ENCODE measurements at places on chromosomes 7 and 10.

DNA sequence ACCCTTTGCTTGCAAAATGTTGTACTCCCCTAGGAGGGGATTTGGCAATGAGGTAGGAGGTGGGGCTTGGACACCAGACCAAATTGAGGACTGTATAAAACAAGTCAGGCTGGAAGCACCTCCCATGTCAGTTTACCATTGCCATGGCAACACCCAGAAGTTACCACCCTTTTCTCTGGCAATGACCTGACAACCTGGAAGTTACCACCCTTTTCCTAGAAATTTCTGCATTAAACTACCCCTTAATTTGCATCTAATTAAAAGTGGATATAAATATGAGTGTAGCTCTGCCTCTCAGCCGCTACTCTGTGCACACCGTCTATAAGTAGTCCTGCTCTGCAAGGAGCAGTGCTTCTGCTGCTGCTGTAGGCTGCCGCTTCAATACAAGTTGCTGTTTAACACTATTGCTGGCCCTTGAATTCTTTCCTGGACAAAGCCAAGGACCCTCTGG is 7.8 kb upstream of the BLNK start:
- no peak for DNase-seq

DNA sequence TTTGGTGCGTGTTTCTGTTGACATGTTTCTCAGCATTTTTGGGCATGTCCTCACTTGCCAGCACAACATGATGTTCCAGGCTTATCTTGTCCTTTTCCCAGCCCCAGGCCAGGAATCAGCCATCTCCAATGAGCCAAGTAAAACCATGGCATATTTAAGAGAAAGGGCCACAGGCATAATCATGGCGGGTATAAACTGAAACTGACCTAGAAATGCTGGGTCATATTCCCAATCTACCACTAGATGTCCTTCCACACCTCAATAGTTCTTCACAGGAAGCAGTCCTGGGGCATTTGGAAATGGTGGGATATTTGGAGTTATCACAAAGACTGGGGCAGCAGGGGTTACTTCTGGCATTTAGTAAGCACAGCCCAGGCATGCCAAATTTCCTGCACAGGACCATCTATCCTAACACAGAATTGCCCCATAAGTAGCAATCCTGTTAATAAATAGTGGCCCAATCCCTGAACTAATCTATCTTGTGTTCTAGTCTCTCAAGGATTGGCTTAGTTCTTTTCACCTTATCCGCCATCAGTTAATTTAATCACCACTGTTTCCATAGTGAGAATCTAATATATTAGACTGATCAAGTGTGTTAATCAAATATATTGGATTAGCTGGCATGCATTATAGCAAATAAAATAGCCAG is 101.6 kb downstream of the NPSR1 start:
- peak; percentile 69 for DNase-seq

DNA sequence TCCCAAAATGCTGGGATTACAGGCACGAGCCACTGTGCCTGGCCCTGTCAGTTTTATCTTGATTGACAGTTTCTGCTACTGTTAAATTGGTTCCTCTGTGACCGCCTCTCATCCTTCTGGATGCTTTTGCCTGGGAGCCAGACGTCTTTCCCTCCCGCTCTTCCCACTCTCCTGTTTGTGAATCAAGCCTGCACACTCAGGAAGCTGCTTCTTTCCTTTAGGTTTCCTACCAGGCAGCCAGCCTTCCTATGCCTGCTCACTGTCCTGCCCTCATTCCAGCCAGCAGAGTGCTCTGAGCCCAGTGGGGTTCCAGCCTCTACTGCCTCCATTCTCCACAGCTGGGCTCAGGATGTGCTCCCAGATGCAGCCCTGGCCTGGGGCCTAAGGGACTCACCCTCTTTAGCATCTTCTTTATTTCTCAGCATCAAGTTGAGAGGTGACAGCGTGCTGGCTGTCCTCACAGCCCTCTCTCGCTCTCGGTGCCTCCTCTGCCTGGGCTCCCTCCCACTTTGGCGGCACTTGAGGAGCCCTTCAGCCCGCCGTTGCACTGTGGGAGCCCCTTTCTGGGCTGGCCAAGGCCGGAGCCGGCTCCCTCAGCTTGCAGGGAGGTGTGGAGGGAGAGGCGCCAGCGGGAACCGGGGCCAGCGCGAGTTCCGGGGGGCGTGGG is 5.1 kb downstream of the SH2D4B start:
- no peak for DNase-seq

GRCh38 chr7:2687881-2688318 is at the start of gene AMZ1:
AMZ1 (plus strand) TSS chr7:2688202; CDS start chr7:2700452, 12,250 bp downstream.
- DNase-seq: no peak

GRCh38 chr10:55734112-55734511 is 626.9 kb downstream of the ZWINT start:
- no peak for DNase-seq

GRCh38 chr10:125661941-125662515 is 20.9 kb downstream of the TEX36 start:
- DNase-seq: no peak

GRCh38 chr7:151218170-151218569 is 7.9 kb upstream of the H2BK1 start:
- no peak for DNase-seq

DNA sequence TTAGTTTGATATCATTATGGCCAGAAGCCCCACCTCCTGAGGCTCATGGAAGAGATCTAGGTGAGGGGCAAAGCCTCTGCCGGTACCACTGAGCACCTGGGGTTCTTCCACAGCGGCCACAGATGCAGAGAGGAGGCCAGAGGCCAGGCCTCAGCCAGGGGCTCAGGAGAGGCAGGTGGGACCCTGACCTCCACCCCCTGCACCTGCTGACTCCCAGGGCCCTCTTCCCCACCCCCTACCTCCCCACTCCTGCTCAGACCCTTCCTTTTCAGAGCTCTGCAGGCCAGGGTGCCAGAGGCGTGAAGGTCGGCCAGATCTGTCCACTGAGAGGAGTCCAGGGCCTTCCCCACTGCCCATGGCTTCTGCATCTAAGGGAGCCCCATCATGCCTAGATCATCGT is 178.7 kb upstream of the PPP2R2D start:
- no peak for DNase-seq

- peak; percentile 63 for DNase-seq
These were observed 1355.5 kb upstream of the LRRTM3 start for GRCh38 chr10:65570143-65571010.

GRCh38 chr7:17651863-17652385 is 288.4 kb downstream of the SNX13 start:
- no peak for DNase-seq

GRCh38 chr7:75965617-75966016 is 28.8 kb downstream of the TMEM120A start:
- DNase-seq: no peak

GRCh38 chr10:62632071-62632809 is 172.3 kb upstream of the ADO start:
- no peak for DNase-seq

- no peak for DNase-seq
These were observed 129.6 kb downstream of the SLIT1 start for GRCh38 chr10:97056003-97056630.

DNA sequence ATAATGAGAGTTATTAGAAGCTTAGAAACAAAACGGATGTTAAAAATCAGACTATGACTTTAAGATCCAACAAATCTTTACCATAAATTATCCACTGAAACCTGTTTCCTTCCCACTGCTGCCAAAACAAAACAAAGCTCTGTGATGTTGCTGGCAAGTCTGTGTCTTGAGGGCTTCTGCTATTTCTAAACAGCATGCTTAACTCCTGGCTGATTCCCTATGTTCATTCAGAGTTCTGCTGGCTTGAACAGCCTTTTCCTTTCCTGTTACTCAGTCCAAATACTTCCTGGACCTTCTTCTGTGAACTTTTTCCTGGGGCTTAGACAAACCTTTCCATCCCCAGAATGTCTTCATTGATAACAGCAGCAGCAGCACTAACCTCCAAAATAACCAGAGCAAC is 448.1 kb downstream of the SORCS1 start:
- DNase-seq: no peak

GRCh38 chr7:44958645-44959344 is 20.0 kb downstream of the MYO1G start:
- no peak for DNase-seq

- no peak for DNase-seq
These were observed 205.3 kb downstream of the BUB3 start for GRCh38 chr10:123359539-123359938.

GRCh38 chr10:35533565-35533964 is 71.6 kb upstream of the GJD4 start:
- no peak for DNase-seq

DNA sequence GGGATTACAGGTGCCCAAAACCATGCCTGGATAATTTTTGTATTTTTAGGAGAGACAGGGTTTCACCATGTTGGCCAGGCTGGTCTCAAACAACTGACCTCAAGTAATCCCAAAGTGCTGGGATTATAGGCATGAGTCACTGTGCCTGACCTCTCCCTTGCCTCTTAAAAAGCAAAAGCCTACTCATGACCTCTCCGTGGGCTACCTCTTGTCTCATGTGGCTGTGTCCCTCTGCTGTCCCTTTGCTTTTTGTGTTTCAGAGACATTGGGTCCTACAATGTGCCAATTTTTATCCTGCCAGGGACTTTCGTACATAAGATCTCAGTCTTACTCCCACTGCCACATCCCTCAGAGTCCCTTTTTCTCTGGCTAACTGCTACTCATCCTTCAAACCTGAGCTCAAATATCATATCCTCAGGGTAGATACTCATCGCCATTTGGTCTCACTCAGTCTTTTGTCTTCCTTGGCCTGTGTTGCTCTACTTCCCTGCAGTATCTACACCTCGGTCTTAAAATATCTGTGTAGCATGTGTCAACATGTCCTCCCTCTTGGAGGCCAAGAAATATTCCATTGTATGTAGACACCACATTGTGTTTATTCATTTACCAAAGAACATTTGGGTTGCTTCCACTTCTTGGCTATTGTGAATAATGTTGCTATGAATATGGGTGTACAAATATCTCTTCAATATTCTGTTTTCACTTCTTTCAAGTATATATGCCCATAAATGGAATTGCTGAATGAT is 465.0 kb upstream of the KLF6 start:
- DNase-seq: no peak

DNA sequence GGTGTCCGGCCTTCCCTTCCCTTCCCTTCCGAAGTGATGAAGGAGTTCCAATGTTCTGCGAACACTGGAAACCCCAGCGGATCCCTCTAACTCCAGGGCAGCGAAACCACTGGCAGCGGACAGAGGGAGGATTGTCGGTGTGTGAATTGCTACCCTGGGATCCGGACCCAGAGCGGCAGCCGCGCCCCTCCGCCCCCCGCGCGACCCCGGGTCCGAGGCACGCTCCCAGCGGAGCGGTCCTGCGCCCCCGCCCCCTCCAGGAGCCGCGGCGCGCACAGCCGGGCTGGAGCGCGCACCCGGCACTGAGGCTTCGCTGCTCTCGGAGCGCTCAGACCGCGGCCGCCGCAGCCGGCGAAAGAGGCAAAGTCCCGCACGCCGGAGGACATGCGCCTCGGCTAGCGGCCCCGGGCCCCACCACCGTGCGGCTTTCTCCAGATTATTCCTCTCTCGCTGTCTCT is at the start of gene PTPRZ1:
PTPRZ1 (plus strand) TSS at position 331 of the 458 bp plus-strand sequence. CDS start 339 bp downstream, outside the sequence.
- DNase-seq: no peak

- peak; percentile 16 for DNase-seq
These were observed 11.0 kb upstream of the ADD3 start for GRCh38 chr10:109996766-109997171.

DNA sequence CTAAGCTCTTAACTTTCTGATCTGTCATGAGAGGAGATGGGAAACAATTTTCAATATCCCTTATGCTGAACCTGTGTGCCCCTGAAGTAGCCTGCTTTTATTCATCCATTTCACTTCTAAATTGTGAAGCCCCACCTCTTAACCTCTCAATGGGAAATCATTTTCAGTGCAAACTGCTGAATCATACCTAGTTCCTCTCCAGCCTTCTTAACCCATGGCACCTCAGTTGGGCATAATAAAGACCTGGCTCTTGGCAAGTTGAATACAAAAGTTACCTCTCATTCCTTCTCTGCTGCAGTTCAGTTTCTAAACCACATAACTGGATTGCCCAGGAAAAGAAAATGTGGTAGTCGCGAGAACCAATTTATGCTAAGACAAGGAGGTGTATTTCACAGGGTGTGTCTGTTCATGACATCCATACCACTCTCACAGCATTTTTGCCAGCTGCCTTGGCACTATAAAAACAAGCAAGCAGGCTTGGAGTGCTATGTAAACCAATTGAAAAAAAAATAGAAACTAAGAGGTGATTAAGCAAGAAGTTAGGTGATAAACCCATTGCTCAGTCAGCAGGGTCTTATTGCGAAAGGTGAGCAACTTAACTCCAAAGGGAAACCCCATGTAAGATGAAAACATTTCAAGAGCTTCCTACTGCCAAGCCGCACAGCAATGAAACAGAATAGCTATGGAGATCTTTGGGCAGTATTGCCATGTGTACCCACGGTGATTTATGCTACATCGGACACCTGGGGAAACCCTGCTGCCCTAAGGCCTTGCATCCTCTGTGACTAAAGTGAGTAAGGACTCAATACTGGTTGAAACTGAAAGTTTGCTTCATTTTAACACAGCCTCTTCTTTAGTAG is 57.0 kb upstream of the DKK1 start:
- DNase-seq: no peak

- no peak for DNase-seq
These were observed 26.5 kb upstream of the PBLD start for GRCh38 chr10:68359189-68359588.

- DNase-seq: no peak
These were observed 383.0 kb upstream of the SEMA3C start for GRCh38 chr7:81301815-81302214.

GRCh38 chr10:13784067-13784466 is 197.3 kb downstream of the PRPF18 start:
- DNase-seq: no peak

DNA sequence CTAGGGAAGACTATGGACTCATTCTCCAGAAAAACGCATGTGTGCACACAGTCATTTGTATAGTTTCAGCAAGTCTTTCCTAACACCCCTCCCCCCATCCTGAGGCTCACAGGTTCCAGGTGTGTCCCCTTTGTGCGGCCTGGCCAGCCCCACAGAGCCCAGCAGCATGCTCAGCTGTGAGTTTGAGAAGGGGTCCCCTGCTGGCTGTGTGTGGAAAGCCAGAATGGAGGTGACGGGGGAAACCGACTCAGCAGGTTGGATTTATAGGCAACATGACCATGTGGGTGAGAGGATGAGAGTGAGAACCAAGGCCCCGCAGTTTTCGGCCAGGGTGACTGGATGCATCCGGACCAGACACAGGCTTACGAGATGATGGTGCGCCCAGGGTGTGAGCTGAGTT is 9.9 kb downstream of the PTPRE start:
- no peak for DNase-seq

- DNase-seq: no peak
These were observed 9.6 kb upstream of the PYROXD2 start for GRCh38 chr10:98424295-98425254.

- no peak for DNase-seq
These were observed 525.0 kb upstream of the SEMA3D start for GRCh38 chr7:85711894-85712293.

DNA sequence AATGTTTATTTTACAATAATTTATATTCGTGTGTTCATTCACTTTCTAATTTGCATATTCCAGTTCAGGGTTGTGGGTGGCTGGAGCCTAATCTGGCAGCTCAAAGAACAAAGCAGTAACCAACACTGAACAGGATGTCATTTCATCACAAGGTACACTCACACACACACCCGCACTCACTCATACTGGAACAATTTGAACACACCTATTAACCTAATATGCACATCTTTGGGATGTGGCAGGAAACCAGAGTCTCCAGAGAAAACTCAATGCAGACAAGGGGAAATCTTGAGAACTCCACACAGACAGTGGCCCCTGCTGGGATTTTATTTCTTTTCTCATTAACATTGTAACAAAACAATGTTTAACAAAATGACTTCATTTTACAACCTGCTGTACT is 97.4 kb downstream of the TWIST1 start:
- no peak for DNase-seq

GRCh38 chr7:78437118-78437517 is 638.5 kb downstream of the PHTF2 start:
- no peak for DNase-seq

All from HT-29 (cell line).